HS-5 (cell line): ENCODE measurements at places on chromosomes 13 and 19.

DNA sequence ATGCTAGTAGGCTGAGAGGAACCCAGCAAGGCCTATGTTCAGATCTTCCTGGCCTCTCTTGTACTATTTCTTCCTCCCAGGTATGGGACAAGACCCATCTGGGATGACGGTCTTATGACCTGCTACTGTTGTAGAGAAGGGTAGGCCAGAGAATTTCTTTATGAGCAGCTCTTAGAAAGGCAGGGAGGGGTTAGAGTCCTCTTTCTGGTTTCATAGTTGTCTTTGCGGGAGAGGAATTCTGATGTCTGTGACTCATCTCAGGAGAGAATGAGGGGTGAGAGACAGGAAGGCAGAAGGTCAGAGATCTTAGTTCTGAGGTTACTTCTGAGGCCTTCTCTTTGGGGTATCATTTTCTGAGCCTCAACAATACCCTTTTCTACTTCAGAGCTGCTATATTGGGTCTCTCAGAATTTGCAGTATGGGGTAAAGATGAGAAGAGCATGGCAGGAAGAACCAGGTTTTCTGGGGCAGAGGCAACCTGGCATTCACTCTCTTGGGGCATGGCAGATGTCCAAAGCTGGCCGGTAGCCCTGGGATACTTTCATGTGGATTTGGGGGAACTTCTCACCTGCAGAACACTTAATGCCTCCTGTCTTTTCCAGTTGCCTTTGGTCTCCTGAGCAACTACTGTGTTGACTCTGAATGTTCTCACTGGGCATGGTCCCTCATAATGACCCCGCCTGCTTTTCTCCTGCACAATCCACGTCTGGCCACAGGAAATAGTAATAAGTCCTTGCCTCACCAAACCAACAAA lies 154.4 kb downstream of the GGACT start:
- no peak for DNase-seq

DNA sequence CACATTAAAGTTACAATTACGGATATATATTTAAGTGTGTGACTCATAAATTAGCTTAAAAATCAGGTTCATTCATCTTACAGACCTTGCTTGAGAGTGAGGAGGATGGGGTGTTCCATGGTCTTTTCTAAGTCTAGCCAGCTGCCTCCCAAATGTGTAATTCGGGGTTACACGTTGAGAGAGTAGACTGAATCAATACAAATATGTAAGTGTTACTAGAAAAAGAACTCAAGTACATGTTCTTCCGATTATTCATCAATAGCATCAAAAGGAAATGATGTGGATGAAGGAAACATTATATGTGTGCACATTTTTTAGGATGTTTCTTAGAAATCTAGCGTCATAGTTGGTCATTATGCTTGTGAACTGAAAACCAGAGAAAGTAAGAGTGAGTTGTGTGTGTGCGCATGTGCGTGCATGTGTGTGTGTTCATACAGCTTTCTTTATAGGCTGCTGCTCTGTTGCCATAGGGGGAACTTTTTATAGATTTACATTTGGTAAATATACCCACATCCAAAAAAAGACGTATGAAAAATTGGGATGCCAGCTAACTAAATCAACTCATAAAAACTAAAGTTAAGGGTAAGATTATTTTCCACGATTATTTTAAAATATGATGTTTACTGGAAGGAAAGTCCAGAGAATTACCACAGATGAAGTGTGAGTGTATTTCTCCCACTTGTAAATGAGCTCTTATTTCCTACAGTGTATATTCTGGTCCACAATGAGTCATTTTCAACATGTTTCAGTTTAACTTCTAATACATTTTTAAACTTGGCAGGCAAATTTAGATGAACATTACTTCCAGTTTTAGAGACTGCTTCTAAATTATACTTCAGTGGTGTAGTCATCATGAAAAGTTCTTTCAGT lies 82.4 kb downstream of the PIBF1 start:
- no peak for DNase-seq

DNA sequence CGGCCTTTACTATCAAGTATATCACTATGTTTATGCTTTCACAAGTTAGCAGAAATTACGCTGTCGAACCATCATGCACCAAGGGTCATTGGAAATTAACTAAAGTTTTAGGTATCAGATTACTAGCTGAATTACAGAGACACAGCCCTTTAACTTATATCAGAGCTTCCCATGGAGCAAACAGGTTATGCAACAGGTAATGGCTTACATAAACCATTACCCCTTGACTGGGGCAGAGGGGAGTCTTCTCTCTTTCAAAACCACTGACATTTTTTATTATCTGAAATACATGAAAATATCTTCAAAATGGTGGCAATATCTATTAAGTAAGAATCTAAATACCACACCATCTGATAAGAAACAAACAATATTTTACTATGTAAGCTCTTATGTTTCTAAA lies 1692.9 kb upstream of the SLC10A2 start:
- DNase-seq, result no peak

DNA sequence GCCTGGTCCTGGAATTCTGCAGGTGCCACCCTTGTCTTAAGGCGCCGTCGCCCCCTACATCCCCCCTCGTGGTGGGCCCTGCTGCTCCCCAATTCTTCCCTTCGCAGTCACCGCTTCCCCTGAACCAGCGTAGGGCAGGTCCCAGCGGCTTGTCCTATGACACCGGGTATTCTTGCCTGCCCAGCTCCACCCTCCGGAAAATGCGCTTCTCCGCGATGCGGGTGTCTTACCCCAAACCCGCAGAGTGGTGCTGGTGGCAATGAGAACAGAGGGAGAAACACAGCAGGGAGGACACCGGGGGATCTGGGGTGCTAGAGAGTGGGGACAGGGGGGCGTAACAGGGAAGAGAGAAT lies 9.0 kb downstream of the ZNF808 start:
- no peak for DNase-seq

DNA sequence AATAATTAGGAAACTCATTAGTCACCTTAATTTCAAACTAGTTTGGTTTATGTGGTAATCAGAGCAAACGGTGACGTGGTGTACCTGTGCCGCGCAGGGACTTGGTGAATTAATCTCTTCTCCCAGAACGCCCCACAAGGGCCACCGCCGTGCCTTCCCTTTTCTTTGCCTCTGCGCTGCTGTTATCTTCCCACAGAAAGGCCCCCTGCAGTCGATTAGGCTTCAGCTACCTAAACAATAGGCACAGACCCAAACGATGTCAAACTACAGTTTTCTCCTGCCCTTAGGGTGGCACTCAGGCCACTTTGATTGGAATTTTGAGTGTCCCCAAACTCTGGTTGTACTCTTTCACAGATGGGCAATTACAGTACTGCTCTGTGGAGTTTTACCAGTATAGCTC lies 115.5 kb downstream of the GGACT start:
- no peak for DNase-seq

DNA sequence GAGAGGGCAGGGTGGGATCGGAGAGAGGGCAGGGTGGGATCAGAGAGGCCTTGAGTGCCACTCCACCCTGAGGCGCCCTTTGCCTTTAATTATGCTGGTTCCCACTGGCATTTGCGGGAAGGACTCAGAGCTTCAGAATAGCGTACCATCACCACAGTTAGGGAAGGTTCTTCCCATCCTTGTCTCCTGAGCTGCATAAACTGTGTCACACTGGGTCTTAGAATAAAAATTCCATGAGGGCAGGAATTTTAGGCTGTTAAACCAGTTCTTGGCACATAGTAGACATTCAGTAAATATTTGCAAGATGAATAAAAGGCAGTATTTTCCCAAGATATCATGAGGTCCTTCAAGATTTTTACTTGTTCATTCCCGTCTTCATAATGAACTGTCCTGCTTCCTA lies 24.4 kb downstream of the PPP2R1A start:
- no peak for DNase-seq

DNA sequence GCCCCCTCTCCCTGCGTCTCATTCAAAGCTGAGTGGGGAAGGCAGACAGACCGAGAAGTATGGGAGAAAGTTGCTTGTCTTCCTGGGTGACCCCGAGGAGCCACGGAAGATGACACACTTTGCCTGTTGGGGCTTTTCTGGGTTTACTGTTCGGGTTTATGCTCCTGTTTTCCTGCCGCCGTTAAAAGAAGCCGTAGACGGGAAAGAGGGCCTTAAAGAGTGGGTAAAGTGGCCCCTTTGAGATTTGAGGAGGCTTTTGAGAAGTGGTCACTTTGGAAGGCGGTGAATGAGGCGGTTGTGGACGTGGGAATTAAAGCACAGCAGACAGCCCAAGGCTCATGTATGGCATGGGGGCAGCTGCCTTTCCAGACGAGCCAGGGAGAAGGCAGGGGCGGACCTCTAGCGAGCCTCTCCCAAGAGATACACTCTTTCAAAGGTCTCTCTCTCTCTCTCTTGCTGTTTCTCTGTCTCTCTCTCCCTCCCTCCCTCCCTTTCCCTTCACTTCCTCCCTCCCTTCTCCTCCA lies 493 bp upstream of the LHFPL6 start:
- no peak for DNase-seq

- DNase-seq, result no peak
These were observed 190.1 kb downstream of the FOXO1 start for GRCh38 chr13:40476175-40476958.

GRCh38 chr13:97429681-97430081 lies 4.3 kb upstream of the RAP2A start:
- no peak for DNase-seq

GRCh38 chr19:17499648-17500446 lies 11.6 kb upstream of the PGLS start:
- DNase-seq, result no peak
